ENCODE measurements at places on chromosomes 4 and X.

DNA sequence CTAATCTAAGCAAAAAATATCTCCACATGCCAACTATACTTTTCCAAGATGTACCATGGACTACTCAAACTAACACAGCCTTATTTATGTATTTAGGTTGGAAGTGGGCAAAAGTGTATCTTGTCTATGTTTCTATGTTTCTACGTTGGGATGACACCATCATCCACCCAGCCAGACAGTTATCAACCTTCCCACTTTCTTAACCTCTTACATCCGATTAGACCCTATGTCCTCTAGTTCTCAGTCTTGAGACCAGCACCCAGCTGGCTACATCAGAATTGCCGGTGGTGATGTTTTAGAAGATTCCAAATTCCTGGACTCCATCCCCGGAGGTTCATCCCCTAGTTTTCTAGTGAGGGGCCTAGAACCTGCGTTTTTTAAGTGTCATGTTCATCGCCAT is 1.0 kb upstream of the AASDH start:
- no peak for DNase-seq

DNA sequence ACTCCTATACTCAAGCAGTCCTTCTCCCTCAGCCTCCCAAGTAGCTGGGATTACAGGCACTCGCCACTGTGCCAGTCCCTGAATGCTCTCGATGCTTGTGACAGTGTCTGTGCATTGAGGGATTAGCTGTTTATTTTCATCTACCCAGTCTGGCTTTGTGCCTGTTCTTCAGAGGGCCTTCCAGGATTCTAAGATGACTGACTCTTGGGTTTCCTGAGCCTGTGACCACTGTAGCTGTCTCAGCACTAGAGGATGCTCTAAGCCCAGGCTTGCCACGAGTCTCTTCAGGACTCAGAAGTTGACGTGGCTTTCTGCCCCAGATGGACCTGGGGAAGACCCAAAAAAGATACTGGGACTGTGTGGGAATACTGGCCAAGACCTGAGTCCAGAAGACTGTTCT is 201.4 kb downstream of the ARHGAP10 start:
- DNase-seq, result no peak

DNA sequence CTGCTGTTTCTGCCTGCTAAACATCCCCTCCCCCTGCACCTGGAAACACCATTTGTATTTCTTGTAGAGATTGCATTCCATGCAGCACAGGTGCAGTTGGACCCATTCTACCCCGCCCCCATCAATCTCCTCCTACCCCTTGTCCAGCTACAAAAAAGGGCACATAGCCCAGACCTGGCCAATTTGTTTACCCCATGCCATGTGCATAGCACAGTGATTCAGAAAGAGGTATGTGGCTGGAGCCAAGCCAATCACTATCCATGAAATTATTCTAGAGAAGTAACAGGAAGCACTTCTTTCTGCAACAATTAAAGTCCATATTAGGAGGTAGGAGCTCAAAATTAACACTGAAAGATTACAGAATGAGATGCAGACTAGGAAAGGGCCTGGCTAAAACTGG is 20.2 kb upstream of the TMEM184C start:
- no peak for DNase-seq

- DNase-seq, result no peak
These were observed 176.6 kb upstream of the NR3C2 start for GRCh38 chr4:148618856-148619255.

DNA sequence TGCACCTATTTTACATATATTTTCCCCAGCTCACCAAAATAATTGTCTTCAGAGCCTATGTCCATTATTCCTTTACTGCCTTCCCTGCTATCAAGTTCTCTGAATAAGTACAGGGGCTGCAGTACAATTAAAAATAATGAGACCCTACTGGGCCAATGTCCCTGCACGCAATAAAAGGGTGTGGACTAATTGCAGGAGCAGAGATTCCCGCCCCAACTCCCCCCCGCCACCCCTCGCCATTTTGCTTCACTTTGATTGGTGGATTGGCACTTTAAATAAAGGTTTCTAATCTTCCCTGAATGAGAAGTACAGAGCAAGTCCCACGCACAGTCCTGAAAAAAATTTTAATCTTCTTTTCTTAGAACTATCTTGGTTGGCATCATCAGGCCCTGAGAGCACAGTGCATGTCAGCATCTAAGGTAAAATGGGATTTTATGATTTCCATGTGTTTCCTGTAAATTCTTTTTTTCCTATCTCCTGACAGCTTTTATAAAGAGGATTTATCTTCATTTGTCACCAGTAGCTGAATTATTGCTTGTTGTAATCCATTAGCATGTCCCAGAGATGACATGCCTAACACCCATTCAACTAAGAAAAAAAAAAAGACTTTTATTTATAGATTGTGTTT is at the start of gene AMBN:
TSS of gene AMBN (plus strand) at position 302 of the 628 bp plus-strand sequence. CDS start at position 405, 103 bp downstream.
- no peak for DNase-seq

DNA sequence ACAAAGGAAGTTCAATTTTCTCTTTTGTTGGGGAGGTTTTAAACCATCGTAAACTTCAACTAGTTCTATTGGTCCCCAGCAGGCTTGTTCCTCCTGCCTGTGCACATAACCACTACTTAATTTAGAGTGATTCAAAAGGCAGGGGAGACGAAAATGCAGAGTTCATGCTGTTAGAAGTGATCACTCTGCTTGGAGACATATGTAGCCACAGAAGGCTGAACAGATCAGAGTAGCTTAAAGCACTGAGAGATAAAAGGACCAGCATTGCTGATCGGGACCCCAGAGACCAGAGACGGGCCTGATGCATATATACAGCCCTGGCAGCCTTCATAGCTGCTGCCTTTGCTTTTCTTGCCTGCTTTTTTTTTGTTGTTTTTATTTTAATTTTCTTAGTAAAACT is 662.0 kb upstream of the CPEB2 start:
- DNase-seq, result no peak

GRCh38 chrX:68647156-68647957 is at the start of gene STARD8:
TSS of gene STARD8 (plus strand) at chrX:68647666. CDS start at chrX:68647883, 217 bp downstream.
- DNase-seq, result no peak

GRCh38 chrX:19660604-19661255 is 145.4 kb upstream of the MAP3K15 start:
- no peak for DNase-seq

GRCh38 chrX:70664726-70665125 is 220.1 kb downstream of the DLG3 start:
- no peak for DNase-seq

GRCh38 chr4:15443371-15444160 is 15.7 kb downstream of the C1QTNF7 start:
- no peak for DNase-seq

- DNase-seq, result no peak
These were observed 236.6 kb downstream of the LDB2 start for GRCh38 chr4:16661813-16662212.

DNA sequence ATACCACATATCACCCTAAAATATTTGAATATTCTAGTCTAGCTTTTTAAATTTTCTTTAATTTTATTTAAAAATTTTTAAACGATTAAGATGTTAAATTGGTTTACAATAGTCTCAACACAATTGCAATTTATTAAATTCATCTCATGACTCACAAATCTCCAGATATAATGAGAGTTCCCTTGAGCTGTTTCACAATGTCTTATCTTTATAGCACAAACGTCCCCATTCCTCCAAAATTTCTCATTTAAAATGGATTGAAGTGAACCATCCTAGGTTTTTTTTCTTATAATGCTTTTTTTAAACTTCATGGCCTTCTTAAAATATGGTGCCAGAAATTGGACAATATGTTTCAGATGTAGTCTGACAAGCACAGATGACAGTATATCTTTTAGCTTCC is 204.4 kb downstream of the GABRB1 start:
- no peak for DNase-seq

DNA sequence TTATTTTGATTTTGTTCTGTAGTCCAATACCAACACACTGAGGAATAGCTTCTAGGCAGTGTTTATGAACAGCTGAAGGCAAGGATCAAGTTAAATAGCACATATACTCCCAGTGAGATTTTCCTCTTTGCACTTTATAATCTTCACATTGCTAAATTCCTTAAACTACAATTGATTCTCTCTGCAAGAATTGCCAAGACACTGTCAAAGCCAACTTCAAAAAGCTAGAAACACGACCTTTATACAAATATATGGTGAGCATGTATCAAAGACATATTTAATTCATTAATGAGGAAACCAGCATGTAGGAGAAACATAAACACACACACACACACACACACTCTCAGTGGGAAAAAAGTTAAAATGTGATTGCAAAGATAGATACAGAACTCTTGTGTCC is 86.4 kb upstream of the FAM9C start:
- no peak for DNase-seq

GRCh38 chrX:23668335-23668734 is 1.0 kb downstream of the PRDX4 start:
- no peak for DNase-seq

DNA sequence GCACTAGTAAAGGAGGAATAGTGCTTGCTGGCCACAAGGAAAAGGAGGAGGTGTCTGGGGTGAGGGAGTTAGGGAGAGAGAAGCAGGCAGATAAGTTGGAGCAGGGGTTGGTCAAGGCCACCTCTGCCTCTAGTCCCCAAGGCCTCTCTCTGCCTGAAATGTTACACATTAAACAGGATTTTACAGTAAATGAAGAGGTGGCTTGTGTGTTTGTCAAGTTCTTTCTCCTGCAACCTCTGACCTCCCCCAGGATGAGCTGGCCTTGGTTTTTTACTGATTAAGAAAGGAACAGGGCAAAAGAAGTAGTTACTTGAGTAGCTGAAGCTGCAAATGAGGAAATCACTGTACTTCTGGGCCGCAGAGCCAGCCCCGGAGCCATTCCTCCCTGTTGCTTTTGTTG is 2.0 kb downstream of the GJB1 start:
- DNase-seq, result no peak

- DNase-seq, result no peak
These were observed 118.3 kb downstream of the AFF2 start for GRCh38 chrX:148618470-148619445.

GRCh38 chr4:154731756-154732155 is 12.0 kb upstream of the LRAT start:
- no peak for DNase-seq

DNA sequence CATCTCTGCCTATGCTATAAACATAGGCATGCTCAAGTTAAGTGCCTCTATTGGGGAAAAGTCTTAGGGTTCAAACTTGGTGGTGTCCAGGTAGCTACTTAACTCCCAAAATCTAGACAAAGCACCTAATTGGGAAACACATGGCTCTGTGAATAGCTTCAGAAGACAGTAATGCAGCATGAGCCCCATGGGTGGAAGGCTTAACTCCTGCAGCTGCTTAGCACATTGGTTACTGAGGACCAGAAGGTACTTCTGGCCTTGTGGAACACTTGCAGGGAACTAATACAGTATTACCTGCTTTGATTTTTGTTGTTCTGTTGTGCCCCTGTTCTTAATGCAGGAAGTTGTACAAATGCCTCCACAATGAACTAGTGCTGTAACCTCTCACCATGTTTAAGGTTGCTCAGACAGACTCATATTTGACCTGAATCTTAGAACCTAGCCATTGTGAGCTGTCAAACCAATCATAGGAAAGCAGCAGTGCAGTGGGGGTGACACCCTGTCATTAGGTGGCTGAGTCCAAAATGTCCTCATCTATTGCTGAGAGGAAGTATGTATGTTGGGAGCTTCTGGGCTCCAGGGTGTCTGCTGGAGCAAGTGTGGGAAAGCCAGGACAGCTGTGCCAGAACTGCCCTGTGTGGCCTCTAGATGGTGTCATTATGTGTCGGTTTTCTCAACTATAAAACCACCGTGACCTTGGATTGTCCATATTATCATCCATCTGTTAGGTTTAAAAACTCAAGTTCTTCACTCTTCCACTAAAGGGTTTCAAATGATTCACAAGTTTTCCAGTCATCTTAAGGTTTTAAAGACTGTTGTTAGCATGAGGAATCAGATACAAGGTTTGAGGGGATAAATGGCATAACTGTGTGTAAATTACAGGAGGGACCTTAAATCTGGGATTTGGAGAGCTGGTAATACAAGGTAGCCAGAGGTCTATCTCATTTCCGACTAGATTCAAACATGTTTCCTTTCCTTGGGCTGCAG is 69.9 kb upstream of the WDR1 start:
- no peak for DNase-seq

DNA sequence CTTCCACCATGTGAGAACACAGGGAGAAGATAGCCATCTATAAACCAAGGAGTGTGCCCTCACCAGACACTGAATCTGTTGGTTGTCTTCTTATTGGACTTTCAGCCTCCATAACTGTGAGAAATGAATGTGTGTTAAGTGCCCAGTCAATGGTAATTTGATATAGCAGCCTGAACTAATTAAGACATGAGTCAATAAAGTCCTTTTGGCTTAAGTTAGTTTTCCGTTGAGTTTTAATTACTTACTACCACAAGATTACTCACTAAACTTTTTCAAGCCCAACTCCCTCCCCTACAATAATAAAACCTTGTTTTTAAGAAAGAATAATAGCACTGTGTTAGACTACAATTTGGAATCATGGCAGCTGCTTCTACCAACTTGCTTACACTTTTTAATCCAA is 324.2 kb downstream of the PCDH19 start:
- DNase-seq, result no peak

GRCh38 chr4:147723326-147723725 is 8.6 kb upstream of the ARHGAP10 start:
- no peak for DNase-seq

- DNase-seq, result no peak
These were observed 286.9 kb upstream of the FGF16 start for GRCh38 chrX:77160301-77160700.

DNA sequence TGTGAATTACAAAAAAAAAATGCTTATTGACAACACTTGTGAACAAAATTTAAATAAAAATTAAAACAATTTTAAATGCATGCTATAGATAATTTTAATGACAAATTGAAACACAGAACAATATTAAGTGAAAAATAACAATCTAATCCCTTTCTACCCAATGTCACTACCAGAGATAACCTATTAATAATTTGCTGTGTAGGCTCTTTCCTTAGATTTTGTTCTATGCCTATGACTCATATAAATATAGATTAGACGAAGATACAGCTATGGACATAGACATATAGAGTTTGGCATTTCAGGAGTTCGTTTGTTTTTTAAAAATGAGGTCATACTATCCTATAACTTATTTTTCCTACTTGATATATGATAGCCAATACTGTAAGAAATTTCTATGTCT is 18.1 kb downstream of the PLAC8 start:
- no peak for DNase-seq

DNA sequence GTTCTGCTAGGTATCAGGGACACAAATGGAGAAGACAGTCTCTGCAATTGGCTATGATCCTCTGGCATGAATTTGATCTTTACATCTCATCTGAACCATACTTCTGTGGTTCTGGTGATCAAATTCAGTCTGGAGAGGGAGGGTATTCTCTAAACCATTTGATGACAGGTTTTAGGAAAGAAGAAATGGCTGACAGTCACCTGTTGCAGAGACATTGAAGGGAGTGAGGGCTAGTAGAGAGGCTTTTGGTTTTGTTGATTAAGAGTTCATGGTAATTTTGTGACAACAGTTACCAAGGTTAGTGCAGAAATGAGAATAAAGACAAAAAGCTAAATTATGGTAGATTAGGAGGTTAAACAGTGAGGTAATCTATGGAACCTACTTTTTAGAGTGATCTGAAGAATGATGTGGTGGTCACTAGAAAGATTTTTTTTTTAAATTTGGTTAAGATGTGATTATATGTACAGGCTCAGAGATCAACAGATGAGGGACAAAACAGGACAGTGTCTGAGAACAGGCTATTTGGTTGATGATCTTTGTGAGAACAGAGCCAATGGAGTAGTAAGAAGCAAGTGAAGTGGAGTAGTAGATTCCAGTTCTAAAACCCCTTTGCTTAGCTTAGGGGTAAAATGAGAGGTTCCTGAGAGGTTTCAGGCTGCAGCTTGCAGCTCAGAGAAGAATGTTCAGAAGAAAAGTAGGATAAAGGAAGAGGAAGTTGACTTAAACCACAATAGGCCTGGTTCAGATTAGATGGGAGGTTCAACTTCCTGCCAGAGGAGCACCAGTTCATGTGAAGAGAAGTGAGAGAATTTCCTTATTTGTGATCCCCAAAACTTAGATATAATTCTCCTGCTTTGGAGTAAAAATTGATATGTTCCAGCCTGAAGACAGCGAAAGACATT is 34.7 kb downstream of the VSIG4 start:
- DNase-seq, result no peak

All from stimulated activated CD8-positive, alpha-beta memory T cell treated with anti-CD3 and anti-CD28 coated beads, Interleukin-7, amount 100 ng/mL, for 24 hours (primary cell).